DMS79 (cell line): ENCODE measurements at places on chromosomes 16 and 17.

GRCh38 chr17:18344021-18344420 lies 19.3 kb downstream of the SHMT1 start:
- DNase-seq, result no peak

- no peak for DNase-seq
Observed at GRCh38 chr16:56470232-56470631, 18.9 kb downstream of the OGFOD1 start.

DNA sequence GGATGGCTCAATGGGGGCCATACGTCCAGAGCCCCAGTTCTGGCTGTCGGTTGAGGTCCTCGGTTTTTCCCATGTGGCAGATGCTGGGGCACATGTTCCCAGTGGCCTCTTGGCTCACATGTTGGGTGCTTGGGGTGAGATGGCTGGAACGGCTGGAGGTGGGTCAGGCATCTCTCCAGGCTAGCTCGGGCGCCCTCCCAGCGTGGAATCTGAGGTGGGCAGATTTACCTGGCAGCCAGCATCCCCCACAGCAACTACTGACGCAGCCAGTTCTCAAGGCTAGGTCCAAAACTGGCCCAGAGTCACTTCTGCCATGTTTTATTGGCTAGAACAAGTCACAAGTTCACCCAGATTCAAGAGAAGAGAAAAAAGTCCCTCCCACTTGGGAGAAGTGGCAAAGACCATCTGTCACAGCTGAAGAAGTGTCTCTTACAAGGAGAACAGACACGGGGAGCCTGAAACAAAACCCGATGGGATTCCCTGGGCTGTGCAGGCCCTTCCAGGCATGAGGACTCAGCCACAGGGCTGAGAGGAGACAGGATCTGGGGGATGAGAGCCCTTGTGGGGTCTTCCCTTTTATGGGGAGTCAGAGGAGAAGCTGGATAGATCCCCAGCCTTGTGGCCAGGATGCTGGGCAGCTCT lies 15.2 kb downstream of the ACE start:
- DNase-seq, result no peak

DNA sequence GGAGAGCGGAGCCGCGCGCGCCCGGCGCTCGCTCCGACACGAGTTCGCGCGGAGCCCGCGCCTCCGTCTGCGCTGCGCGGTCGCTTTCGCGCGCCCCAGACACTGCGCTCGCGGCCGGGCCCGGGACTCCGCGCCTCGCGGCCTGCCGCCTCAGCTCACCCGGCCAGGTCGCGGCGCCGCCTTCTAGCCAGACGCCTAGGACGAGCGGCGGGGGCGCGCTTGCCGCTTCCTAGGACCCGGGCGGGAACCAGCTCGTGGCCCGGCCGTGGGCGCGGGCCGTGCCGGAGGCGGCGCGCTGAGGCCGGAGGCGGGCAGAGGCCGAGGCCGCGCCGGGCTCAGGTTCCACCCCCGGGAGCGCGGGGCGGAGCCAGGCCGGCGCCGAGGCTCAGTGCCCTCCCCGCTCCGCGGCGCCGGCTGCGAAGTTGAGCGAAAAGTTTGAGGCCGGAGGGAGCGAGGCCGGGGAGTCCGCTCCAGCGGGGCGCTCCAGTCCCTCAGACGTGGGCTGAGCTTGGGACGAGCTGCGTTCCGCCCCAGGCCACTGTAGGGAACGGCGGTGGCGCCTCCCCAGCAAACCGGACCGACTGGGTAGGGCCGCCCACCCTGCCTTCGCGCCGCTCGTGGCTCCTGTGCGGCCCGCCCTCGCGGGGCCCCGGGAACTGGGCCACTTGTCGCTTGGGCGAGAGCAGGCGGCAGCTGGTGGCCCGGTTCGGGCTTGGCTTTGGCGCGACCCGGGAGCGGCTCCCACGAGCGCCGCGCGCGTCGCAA lies at the start of gene SPHK1:
TSS of gene SPHK1 (plus strand) at position 388 of the 765 bp plus-strand sequence. CDS start 1,036 bp downstream, outside the sequence.
- no peak for DNase-seq

DNA sequence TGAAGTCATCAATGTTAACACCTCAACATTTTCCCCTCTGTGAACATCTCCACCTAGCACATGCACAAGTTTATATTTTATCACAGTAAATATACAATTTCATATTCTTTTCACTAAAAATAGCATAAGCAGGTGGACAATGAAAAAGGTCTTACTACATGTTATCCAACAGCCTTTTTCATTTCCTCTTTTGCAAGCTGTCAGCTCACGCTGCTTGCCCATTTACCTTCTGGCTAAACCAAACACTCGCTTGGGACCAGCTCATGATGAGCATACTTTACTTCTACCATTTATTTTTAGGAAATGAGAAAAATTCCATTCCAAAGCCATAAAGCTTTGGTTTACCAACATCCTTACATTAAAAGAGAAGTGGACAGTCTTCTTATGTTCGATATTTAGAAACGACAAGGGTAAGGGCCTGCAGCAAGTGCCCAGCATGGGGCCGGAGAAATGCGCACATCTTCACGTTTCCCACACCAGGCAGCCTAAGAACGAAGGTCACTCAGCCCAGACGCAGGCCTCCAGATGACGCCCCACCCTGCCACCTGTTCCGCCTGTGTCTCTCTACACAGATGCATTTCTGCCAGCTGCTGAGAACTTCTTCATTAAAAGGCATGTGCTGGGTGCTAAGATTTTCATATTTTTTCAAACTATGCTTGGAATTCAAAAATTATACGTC lies 13.9 kb downstream of the SNN start:
- no peak for DNase-seq

DNA sequence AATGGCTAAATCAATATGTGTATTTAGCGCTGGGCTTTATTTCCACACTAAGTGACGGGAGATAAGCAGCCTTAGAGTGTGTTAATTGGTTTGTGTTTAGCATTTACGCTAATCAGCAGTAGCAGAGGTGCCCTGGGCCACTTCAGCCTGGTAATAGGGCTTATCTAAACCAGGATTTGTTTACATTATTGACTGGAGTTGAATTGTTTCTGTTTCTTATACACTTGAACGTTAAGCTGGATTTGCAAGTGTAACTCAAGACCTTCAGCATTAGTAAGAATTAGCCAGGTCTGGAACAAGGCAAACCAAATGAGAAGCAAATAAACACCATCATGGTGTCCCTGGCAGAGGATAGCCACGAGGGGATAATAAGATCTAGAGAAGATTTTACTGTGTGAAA lies 313.6 kb downstream of the HS3ST4 start:
- DNase-seq, result no peak

DNA sequence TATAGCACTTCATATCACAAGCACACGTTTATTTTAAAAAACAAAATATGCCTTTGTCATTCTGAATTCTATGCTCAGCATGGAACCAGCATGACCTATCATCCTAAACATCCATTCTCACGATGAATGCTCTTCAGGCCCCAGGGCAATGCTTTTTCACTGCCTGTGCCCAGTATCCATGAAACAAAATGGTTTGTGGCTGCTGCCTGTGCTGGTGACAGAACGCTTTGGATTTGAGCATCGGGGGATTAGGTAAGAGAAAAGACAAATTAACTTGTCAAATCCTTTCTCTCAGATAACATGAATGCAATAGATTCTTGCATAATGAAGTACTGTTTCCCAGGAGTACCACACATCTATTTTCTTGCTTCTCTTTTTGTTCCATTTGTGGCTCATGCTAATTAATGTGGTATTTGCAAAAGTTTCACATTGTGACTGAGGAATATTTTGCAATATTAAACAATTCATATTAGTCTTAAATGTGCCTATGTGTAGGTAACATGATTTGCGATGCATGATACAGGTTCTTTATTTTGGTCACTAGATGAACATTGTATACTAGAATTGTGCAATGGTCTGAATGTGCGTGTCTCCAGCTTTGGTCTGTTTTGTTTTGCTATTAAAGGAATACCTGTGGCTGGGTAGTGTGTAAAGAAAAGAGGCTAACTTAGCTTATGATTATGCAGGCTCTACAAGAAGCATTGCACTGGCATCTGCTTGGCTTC lies 25.8 kb upstream of the SRSF1 start:
- no peak for DNase-seq

GRCh38 chr17:31696184-31696602 lies 162.9 kb downstream of the COPRS start:
- DNase-seq, result no peak

DNA sequence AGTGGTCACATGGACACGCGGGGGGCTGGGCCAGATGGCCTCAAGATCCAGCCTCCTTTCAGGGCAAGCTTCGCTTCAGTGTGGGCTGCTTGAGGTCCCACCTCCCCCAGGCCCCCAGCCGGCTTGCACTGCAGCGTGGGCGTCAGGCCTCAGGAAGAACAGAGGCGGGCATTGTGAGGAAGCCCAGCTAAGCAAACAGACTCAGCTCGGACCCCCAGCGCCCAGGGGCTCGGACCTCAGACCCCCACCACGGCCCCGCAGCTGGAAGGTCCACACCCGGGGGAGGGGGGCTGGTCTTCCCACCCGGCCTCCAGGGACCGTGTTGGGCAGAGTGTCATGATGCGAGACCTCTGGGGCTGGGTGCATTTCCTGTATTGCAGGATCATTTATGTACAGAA lies 24.7 kb upstream of the ZNF469 start:
- DNase-seq, result no peak

DNA sequence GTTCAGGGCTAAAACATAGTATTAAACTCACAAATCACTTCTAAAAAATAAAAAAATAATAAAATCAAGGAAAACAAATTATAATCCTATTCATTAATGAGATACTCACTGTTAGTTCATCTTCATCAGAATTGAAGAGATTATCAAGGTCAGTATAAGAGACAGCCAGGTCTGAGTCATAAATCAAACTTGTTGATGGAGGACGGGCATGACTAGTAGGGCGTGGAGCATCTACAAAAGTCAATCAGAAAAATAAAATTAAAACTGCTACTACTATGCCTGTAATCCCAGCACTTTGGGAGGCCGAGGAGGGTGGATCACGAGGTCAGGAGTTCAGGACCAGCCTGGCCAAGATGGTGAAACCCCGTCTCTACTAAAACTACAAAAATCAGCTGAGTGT lies 59.1 kb upstream of the INTS2 start:
- DNase-seq, result no peak

DNA sequence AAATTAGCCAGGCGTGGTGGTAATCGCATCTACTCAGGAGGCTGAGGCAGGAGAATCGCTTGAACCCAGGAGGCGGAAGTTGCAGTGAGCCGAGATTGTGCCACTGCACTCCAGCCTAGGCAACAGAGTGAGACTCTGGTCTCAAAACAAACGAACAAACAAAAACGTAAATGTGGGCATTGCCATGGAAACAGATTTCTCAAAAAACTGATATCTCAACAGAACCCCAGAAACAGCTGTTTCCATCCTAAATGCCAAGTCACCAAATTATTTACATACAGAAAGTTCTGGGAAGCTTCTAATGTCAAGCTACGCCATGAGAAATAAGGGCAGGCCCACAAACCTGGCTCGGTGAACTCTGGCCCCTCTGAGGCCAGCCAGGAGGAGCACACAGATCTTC lies 16.0 kb upstream of the ZNF689 start:
- DNase-seq, result no peak

GRCh38 chr16:50765861-50766260 lies 24.0 kb downstream of the CYLD start:
- DNase-seq, result no peak

- no peak for DNase-seq
Observed at GRCh38 chr17:7834542-7834956, 532 bp downstream of the KDM6B start.

- DNase-seq, result no peak
Observed at GRCh38 chr17:31060791-31061550, 33.8 kb upstream of the NF1 start.

DNA sequence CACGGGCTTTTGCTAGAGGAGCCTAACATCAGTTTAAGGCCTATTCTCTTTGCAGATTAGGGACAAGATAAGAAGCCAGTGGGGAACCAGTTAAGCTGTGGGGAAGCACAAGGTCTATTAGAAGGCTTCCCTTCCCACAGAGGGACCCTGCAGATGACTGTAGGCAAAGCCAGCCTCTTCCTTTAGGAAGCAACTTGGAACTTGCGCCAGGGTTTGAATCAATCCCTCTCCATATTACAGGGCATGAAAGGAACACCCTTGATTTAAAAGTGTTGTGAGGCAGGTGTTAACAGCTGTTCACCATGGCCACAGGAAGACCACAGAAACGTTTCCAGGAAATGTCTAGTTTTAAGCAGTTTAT lies 77.3 kb downstream of the RPTOR start:
- DNase-seq, result no peak

DNA sequence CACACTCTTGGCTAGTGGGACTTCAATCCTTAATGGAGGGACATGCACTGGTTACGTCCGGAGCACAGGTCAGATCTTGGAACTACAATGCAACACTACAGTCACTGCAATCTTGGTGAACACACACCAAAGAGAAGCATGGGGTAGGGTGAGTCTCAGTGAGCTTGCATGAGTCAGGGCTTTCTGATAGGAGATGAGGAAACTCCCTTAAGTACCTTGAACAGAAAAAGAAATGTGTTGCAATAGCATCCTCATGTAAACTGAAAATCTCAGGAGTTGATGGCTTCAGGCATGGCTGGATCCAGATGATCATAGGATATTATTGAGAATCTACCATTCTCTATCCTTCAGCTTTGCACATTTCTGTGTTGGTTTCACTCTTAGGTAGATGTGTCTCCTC lies 54.1 kb downstream of the CES1 start:
- DNase-seq, result no peak

- no peak for DNase-seq
Observed at GRCh38 chr17:21146362-21147015, 19.7 kb downstream of the DHRS7B start.

DNA sequence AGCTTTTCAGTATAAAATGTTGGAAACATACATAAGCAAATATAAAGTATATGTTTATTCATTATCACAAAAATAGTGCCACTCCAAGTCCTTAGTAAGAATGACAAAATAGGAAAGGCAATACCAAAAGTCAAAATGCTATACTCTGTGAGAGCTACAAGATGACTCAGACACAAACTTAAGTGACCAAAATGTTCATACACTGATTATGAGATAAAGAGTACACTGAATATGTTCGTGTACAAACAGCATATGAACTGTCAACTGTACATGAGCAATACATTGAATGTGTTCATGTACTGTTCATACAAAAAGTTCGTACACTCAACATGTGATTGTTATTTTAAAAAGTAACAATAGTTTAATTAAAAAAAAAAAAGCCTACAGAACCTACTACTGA lies 103.3 kb downstream of the CA4 start:
- no peak for DNase-seq

DNA sequence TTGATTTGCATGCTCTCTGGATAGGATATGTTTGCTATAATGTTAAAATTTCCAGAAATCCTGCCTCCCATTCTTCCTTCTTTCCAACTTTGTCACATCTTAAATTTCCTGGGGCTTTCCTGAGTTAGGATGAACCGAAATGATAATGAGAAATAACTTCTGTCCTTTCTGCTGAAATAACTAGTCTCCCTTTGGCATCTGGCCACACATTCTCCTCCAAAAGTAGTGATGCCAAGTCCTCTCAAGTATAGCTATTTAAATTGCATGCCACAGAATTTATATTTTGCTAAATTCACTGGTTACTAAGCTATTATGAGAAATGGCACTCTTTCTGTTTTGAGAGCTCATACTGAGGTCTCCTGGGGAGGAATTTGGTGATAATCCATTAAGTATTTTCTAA lies 30.6 kb downstream of the FAM20A start:
- DNase-seq, result no peak
